Right ventricle myocardium inferior (tissue), 1 donor: ENCODE measurements at places on chromosomes 1 and 21. TPM values are rescaled to one million over a fixed set of nuclear protein-coding genes. Genes with fewer than 3 reads are reported as not detected.

DNA sequence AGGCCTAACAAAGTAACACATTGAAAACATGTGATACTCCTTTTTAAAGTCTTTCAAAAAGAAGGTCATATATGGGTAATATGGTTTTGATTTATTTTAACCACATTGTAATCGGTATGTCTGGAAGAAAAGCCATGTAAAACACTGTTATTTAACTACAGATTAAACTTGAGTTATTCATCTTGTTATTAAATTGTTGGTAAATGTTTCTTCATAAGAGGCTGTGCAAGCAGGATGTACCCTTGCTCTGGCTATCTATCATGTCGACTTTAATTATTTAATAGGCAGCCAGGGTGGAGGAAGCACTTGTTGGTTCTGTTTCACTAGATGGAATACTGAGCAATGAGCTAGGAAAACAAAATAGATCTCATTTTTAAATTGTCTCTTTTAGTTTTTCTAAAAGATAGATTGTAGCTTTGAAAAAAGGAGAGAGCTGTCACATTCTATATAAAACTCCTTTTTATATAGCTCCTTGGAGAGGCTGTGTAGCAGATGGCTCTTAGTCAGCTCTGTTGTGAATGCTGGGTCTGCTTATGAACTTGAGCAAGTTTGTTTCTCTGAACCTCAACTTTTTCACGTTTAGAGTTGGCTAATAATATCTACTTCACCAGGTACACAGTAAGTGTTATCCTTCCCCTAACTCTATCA lies 39.5 kb downstream of the LRRC8B start:
- no peak for DNase-seq

- no peak for DNase-seq
Observed at GRCh38 chr1:21641967-21642739, 27.0 kb downstream of the RAP1GAP start.

DNA sequence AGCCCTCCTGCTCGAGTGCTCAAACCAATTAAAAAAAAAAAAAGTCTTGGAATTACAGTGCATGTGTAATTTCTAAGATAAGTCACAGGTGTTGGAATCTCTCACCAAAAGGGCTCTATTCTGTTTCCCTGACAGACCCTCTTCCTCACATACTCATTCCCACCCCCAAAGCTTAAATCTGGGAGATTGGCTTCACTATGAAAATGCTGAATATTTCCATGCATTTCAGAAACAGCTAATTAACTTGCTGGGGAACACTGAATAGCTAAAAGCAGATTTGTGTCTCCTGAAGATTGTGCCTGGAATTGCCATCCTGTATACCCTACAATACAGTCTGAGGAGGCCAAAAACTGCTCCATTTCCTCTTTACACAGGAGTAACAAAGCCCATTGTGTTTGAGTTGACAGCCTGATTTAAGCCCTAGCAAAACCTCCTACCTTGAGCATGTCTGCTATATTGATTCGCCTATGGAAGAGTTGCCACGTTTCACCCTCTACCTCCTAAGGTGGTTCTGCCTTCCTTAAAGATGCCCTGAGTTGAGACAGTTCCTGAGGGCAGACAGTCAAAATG lies 1.4 kb upstream of the PIK3R3 start:
- DNase-seq: no peak

Gene JAM2
- 38.2 TPM for total RNA-seq

Gene VWA5B1
- total RNA-seq: not detected

DNA sequence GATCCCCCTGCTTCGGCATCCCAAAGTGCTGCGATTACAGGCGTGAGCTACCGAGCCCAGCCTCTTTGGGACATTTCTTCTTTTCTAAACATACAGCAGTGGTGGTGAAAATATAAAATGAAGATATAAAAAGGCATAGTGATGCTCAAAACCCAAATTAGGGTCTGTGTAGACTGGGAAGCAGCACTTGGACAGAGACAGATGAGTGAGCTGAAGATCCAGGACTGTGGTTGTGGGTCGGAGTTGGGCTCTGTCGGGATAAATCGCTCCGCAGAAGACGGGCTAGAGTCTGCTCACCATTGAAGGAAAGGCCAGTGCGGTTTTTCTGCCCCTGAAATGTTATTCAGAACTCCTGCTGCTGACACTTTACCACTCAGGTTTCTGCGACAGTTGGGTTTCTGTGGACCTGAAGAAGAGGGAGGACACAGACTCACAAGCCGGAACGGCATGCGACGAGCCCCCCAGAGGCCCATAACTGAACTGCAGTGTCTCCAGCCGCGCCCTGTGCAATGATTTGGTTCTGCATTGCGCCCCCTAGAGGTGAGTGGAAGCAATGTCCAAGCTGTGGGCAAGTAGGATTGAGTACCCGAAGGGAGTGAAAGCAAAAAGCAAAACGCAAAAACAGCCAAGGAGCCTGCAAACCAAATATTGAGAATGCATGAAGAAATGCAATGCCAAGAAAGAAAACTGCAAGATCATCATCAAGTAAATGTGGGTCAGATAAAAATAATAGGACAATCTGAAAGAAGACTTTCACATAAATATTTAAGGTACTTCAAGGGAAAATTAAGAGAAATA lies 66.6 kb downstream of the GABPA start:
- peak; percentile 86 for DNase-seq

GRCh38 chr1:57067863-57068262 lies 102.0 kb upstream of the C8B start:
- no peak for DNase-seq

GRCh38 chr1:36576118-36576517 lies 93.4 kb upstream of the CSF3R start:
- DNase-seq: peak; percentile 80

DNA sequence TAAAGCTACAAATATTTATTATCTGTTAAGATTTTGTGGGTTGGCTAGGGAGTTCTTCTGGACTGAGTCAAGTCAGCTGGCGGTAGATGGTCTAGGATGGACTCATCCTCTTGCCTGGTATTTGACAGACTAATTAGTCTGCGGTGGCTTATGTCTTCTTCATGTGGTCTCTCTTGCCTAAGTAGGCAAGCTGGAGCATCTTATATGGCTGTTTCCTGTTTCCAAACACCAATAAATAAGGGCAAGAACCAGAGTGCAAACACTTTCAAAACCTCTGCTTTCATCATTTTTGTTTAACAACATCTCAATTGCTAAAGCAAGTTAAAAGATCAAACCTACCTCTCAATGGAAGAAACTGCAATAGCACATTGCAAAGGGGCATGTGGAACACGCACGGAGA lies 484.8 kb downstream of the PTPRC start:
- no peak for DNase-seq

- DNase-seq: no peak
Observed at GRCh38 chr1:31704271-31705079, 658 bp upstream of the COL16A1 start.

DNA sequence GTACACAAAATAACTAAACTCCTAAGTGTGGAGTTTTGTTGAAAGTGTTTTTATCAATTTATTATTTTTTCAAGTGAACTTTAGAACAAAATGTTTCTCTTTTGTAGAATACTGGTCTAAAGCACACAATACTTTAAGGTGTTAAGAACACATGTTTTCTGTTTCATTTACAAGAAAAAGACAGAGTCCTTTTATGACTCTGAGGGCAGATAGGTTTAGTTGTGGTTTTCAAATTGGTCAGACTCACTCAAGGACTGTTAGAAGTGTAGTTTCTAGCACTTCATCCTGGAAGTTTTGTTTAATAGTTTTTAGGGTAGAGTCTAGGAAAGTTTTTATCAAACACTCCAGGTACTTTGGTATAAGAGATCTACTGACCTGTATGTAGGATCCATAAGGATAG lies 376.5 kb downstream of the LRRIQ3 start:
- no peak for DNase-seq

GRCh38 chr1:159823406-159823805 lies 3.3 kb upstream of the SLAMF8 start:
- no peak for DNase-seq

- DNase-seq: no peak
Observed at GRCh38 chr1:11502516-11502915, 23.6 kb downstream of the DISP3 start.

DNA sequence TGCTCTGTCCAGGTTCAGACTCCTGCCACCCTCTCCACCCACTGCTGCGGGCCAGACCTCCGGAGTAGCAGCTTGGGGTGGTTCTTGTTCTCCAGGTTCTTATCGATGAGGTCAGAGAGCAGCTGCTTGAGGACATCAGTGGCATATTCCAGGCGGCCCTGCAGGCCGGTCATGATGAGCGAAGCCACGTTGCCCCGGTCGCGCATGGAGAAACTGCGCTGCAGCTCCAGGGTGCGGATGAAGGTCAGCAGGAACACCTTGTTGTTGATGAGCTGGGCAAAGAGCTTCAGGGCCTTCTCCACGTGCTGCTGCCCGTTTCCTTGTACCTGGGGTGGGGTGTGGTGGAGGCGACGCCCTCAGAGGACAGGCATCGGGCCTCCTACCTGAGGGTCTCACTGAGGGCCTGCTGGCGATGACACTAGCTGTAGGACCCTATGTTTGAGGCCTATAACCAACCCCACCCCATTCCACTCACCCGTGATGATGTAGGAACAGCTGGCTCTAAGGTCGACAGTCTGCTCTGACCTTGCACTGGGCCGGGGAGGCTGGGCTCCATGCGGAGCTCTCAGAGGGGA lies 131.2 kb upstream of the CD34 start:
- DNase-seq: no peak
